ENCODE measurements at places on chromosomes 1 and 21.

DNA sequence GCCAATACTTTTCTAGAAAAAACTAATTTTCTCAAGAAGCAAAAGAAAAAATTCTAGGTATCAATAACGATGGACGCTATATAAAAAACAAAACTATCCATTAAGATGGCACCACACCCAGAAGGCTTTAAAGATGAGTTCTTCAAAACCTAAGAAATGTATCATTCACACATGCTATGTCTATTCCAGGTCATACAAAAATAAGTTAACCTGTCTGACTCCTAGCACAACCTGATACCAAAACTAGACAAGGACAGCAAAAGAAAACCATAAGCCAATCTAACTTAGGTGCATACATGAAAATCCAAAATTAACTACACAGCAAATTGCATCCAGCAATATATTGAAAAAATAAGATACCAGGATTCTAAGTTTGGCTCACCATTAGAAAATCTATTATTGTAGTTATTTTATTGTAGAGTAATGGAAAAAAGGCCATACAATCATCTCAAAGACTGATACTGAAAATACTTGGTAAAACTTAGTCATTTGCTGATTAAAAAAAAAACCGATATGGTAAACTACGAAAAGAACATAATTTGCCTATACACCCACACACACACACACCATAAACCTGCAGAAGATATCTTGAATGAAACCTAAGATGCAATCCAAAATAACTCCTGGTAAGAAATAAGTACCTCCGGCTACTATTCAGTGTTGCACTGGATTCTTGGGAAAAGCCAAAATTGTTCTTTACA is 55.0 kb downstream of the TRAF5 start:
- no peak for DNase-seq

- no peak for DNase-seq
These were observed 10.4 kb downstream of the DLGAP3 start for GRCh38 chr1:34918977-34919561.

DNA sequence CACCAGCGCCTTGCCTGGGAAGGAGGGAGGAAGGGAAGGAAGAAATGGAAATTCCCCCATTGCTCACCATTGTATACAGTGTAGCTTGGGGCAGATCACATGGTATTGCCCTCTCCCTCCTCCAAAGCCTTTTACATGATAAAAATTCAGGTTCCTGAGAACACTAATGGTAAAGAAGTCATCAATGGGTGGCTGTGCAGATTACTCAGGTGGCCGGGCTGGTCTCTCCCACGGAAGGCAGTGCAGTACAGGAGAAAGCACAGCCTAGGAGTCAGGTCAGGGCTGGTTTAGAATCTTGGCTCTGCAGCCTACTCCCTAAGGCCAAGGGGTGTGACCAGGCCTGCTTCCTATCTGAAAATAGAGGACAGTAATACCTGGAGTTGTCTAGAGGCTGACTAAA is 107.9 kb downstream of the SUSD4 start:
- DNase-seq = no peak

- DNase-seq = no peak
These were observed 72.3 kb downstream of the TRIM11 start for GRCh38 chr1:228334226-228334935.

GRCh38 chr1:43373066-43373940 is 5.5 kb upstream of the ELOVL1 start:
- DNase-seq = no peak

- no peak for DNase-seq
These were observed 246.4 kb downstream of the PBX1 start for GRCh38 chr1:164805399-164805798.

DNA sequence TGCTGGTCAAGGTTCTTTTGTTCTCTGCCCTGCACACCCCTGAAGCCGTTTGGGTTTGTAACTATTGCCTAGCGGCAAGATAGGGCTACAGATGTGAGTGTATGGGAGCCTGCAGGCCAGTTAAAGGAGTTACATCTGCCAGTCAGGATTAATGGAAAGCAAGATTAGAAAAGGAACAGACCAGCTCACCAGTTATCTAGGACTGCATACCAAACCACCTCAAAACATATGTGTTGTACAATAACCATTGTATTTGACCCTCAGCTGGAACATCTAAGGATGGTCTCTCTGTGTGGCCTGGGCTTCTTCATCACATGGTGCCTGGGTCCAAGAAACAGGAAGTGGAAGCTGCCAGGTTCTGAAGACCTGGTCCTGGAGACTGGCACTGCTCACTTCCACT is 52.5 kb upstream of the FBXO28 start:
- no peak for DNase-seq

DNA sequence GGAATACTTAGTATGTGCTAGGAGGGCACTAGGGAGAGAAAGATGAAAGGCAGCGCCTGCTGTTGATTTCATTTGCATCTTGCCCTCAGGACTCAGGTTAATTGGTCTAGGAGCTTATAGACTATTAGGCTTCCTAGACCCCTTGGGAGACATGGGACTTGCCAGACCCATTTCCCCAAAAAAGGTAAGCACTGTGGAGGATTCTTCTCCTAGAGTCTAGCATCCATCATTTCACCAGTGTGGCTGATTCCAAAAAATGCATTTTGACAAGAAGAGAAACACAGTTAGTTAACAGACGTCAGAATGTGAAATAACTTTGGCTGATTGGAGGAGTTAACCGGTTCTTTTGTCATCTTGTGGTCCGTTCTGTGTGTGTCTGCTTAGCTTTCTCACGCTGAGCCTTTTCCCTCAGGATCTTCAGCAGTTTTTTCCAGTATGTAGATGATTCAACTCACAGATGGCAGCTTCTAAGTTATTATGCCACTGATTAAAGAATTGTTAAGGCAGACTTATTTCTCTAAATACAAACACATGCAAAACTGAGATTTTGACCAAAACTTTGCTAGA is 108.8 kb downstream of the KIF26B start:
- DNase-seq = no peak

- no peak for DNase-seq
These were observed 47.3 kb upstream of the COL18A1 start for GRCh38 chr21:45357436-45358260.

DNA sequence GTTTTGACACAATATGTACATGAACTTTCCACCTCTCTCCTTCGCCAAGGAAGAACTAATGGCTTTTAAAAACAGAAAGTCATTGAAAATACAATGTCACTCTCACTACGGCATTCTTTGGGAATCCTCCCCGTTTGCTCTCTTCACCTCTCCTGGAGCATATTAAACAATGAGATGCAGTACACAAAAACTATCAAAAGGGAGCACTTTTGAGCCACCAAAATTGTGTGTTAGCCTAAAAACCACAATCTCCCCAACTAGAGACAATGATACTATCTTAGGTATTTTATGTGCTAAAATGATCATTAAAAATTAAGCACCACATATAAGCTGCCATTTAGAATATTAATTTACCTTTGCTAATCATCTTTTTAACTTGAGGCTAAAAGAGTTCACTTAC is 425.5 kb downstream of the KCTD3 start:
- no peak for DNase-seq

DNA sequence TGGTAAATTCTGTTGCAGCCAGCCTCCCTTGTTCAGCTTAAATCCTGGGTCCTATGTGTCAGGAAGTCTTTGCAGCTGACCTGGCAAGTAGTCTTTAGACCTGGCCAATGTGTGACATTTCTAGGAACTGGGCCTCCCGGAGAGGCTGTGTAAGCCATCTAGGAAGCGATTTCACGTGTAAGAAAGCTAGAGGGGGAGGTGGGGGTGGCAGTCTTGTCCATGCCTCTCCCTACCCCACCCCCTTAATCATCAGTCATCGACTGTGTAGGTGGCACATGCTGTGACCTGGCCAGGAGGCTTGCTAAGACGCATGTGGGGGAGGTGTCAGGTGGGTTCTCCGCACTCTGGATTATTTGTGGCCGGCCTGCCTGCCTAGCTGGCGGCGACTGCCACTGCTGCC is 8.4 kb downstream of the C1orf226 start:
- no peak for DNase-seq

DNA sequence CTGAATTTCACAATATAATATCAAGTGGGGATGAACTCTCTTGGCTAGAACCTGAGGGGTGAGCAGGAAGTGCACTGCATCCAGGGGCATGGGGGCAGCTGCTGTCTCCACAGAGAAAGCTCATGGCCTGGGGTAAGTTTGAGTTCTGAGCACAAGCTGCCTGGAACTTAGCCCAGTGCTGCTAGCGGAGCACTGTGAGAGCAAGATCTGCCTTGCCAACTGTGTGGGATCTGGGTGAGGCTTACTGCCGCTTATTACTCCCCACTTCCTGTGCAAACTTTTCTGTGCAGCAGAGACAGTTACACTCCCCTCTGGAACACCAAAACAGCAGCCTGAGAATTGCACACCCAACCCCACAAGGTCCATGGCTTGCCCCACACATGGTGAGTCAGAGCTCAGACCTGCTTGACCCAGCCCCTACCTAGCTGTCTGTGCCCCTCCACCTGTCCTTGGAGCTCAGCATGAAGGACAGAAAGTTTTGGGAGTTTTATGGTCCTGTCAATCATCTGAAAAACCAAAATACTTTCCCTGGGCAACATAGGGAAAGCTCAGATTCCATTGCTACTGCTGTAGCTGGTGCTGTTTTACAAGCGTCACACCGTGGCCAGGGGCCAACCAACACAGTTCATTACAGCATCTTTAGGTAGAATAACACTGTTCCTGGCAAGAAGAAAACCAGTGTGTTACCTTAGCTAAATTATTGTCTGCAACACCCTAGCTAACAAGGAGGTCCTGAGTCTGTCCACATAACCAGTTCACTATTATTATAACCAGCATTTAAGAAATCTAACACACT is 762.1 kb upstream of the NEGR1 start:
- DNase-seq = no peak

GRCh38 chr1:97350662-97351061 is 570.2 kb downstream of the DPYD start:
- DNase-seq = no peak

GRCh38 chr1:31701091-31701736 is 2.6 kb downstream of the COL16A1 start:
- no peak for DNase-seq

DNA sequence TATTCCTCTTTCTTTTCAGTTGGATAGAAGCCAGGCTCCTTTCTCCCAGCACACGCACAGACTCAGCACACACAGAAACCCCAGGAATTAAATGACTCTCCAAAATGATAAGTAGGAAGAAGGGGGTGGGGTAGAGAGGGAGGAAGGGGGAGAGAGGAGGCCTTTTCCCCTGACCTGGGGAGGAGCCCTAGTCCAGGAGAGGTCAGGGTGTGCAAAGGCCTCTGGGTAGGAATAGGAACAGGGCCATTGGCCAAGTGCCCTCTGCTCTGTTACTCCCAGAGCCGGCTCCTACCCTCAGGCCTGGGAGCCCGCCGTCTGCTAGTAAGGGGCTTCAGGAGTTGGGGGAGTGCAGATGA is 35.6 kb upstream of the PUM1 start:
- no peak for DNase-seq

- DNase-seq = no peak
These were observed 60.7 kb upstream of the MROH9 start for GRCh38 chr1:170874671-170875070.

- DNase-seq = no peak
These were observed at the start of gene KRTAP11-1 for GRCh38 chr21:30881480-30881879. Gene KRTAP11-1 (minus strand): TSS chr21:30881580. CDS start chr21:30881524, 56 bp downstream.

- no peak for DNase-seq
These were observed 32.5 kb downstream of the OLFML3 start for GRCh38 chr1:114011796-114012195.

All from stimulated activated CD8-positive, alpha-beta memory T cell treated with anti-CD3 and anti-CD28 coated beads, Interleukin-15, amount 100 ng/mL, for 48 hours (primary cell).